Fibroblast of mammary gland (primary cell): ENCODE measurements at places on chromosomes 6 and 20.
A peak's percentile ranks its signal among the peaks of the same experiment; 100 is the strongest.

- DNase-seq = no peak
These were observed 1.3 kb upstream of the SNAI1 start for GRCh38 chr20:49981218-49982071.

- no peak for DNase-seq
These were observed 324.7 kb downstream of the CD83 start for GRCh38 chr6:14442242-14442641.

DNA sequence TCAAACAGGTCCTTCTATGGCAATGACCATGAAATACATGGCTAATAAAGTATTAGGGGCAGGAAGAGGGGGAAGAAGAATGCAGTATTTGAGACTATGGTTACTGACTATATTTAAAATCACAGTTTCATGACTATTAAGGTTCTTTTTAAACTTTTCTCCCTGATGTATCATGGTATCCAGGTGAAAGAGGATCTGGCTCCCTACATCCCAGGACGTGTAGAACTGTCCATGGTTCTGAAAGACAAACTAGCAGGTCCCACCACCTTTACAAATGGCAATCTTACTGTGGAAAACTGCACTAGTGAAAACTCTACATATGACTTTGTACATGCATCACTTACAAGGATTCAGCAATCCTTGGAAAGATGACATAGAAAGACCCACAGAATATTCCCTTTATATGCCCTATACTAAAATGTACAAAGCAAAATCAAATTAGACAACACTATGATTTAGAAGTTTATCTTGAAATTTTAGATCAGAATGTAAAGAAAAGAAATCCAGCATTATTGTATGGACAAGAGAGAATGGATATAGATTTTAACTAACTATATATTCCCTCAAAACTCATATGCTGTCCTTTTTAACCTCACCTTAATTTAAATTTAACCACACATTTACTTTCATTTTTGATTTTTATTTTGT, 33.5 kb downstream of the RPP21 start:
- peak; percentile 33 for DNase-seq

DNA sequence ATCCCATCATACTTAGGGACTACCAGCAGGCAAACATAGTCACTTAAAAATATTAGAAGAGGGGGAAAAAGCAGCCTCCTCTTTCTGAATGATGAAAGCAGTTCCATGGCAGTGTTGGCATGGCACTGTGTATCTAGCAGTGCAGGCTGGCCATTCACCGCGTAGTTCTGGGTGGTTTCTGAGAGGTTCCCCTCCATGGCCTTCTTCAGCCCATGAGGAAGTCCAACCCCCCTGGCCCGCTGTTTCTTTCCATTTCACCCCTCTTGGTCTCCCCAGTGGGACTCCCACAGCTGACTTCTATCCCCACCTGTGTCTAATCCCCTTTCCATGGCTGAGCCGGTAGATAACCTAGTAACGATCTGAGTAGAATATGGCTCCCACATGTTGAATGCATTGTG, 17.0 kb downstream of the PPARD start:
- DNase-seq = no peak

GRCh38 chr6:20687494-20687893, 153.2 kb downstream of the CDKAL1 start:
- no peak for DNase-seq
